ENCODE measurements at places on chromosomes 7 and 10.
A peak's percentile ranks its signal among the peaks of the same experiment; 100 is the strongest.

DNA sequence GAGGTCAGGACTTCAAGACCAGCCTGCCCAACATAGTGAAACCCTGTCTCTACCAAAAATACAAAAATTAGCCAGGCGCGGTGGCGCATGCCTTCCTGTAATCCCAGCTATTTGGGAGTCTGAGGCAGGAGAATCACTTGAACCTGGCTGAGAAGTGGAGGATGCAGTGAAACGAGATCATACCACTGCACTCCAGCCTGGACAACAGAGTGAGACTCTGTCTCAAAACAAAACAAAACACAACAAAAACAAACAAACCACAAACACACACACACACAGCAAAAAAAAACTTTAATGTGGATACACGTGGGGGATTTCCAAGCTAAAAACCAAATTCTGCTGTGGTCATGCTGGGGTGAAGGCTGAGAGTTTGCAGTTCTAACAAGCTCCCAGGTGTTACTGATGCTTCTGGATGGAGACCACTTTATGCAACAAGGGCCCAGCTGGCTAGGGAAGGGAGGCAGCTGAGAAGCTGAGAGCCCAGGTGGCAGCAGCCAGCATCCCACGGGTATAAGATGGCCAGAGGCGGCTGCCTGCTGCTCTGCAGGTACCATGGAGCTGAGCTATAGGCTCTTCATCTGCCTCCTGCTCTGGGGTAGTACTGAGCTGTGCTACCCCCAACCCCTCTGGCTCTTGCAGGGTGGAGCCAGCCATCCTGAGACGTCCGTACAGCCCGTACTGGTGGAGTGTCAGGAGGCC, at the start of gene ZP3:
Gene ZP3, plus strand, starts transcription at position 538 of the 699 bp plus-strand sequence. Its CDS starts 15 bp downstream, at position 553.
- DNase-seq, result no peak

DNA sequence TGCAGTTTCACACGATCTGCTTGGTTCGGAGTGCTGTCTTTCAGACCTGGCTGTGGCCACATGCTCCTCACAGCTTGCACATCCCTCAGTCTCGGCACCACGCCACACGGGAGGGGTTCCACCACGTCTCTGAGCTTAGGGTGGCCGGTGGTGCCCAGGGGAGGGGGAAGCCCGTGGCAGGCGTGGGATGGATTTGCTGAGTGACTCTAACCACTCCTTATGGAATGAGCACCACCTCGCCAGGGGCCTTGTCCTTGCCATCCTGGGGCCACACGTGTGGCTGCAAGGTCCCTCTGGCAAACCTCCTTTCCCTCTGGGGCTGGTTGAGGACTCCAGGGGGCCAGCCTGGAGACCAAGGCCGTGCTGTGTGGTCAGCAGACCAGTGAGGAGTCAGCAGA, 29.1 kb upstream of the FAM20C start:
- DNase-seq, result no peak

DNA sequence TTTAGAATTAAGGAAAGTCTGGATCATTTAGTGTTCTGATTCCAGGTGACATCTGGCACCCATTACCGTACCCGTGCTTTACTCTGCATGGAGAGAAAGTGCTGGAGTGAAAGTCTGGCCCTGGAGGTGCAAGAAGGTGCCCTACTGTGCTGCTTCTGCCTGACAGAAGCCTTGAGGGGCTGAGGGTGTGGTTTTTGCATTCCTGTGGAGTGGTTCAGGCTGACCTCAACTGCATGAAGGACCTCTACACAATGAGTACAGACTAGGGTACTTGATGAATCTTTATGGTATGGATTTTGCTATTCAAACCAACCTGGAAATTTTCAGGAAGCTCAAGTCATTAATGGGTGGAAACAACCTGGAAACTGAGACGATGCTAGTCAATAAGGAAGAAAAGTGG, 45.1 kb upstream of the GSAP start:
- no peak for DNase-seq

DNA sequence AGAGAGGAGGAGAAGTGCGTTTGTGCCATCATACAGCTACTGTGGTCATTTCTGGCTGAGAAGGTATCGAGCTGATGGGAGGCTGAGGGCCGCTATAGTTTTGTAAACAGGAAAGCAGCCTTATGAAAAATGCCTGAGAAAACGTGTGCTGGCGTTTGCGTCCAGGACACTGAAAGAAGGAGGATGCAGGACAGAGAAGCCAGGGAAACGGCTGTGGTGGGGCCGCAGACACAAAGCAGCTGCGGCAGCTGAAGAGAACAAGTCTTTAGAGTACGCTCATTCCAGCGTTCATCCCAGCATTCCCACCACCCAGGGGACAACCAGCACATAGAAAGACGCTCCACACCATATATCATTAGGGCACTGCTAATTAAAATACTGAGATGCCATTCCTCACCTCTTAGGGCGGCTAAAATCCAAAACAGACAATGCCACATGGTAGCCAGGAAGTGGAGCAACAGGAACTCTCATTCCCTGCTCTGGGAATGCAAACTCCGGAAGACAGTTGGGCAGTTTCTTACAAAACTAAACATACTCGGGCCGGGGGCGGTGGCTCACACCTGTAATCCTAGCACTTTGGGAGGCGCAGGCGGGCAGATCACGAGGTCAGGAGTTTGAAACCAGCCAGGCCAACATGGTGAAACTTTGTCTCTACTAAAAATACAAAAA, 18.4 kb downstream of the GNA12 start:
- no peak for DNase-seq

- no peak for DNase-seq
Observed at GRCh38 chr7:99876933-99877332, at the start of gene OR2AE1. Gene OR2AE1, minus strand, starts transcription at chr7:99877033. Its CDS starts 0 bp downstream, at chr7:99877033.

- DNase-seq, result no peak
Observed at GRCh38 chr7:16484453-16485158, 19.1 kb upstream of the SOSTDC1 start.

DNA sequence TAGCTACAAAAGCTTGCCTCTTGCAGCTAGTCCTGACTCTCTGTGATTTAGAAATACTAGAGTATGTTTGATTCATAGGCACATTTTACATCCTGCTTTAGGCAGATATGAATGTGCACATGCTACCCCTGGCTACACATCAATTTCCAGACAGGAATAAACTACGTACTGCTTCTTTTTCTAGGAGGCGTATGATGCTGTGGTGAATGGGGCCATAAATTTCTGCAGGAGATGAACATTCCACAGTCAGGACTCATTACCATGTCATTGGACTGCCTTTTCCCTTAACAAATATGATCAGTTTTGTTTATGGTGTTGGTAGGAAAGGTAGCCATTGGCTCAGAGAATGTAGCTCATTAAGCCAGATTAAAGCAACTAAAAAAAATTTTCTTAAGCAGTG, 50.1 kb upstream of the IFRD1 start:
- DNase-seq, result no peak

DNA sequence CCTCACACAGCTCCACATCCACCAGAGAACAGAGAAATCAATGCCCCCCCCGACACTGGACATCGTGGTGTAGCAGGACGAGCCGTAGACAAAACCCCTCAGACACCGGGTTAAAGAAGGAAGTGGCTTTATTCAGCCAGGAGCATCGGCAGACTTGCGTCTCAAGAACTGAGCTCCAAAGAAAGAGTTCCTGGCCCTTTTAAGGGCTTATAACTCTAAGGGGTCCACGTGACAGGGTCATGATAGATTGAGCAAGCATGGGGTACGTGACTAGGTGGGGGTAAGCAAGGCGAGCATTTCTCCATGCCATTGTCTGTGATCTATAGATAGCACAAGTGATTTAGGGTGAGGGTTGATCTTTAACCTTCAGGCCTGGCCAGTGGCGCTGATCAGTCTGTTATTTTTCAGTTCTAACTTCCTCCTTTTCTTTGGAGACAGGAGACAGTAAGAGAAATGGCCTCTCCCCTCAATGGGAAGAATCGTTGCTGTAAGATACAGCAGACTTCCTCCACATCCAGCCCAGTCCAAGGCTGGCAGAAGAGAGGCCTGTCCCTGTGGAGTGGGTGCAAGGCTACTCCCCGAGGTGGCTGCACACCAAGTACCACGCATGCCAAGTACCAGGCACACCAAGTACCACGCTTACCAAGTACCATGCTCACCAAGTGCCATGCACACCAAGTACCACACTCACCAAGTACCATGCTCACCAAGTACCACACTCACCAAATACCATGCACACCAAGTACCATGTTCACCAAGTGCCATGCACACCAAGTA, 19.5 kb upstream of the PPP2R2D start:
- no peak for DNase-seq

- DNase-seq, result no peak
Observed at GRCh38 chr7:101740981-101741725, 76.3 kb upstream of the CUX1 start.

- DNase-seq, result peak; percentile 48
Observed at GRCh38 chr7:24907311-24907886, 72.6 kb downstream of the OSBPL3 start.

DNA sequence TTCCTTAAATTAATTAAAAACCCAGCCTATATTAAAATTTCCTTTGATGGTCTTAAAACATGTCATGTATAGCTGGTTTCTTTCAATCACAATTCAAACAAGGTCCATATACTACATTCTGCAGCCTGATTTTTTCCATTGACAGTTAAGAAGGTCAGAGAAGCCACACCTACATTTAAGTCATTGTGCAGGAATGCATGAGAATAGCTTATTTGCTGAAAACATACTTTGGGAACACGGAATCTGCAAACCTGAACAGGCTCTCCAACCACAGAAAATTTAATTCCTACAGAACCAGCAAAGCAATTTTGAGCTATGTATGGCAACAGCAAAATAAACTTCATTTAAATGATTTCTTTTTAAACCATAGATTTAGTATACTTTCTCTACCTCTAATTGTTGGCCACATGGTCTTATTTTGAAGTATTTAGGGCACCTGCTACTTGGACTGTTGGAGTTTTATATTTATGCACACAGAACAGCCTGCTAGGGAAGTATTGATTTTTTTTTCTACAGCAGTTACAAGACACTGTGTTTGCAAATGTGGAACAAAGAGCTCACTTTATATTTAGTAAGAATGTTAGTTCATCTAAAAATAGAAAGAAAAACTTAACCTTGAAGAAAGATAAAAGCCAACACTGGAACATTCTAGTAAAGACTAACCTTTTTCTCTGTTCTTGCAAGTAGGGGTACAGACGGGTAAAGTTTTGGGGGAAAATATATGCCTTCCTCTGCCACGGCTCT, 240.9 kb upstream of the IMMP2L start:
- no peak for DNase-seq

- no peak for DNase-seq
Observed at GRCh38 chr10:118495499-118495898, 99.9 kb downstream of the PRLHR start.

GRCh38 chr7:141333459-141333858, 217.8 kb upstream of the AGK start:
- no peak for DNase-seq

DNA sequence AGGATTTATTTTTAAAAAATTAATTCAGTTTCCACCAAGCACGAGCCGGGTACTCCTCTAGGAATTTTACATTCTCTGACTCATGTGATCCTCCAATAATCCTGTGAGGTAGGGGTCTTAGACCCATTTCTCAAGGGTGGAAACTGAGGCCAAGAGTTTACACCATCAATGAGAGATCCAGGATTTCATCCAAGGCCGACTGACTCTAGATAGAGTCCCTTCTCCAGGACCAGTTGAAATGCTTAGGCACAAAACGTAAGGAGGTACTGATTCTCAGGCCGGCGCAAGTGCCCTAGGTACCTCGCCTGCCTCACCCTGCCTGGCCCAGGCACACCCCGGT, 95.7 kb upstream of the DUSP5 start:
- DNase-seq, result no peak

GRCh38 chr10:76554033-76554408, 1083.6 kb downstream of the KCNMA1 start:
- DNase-seq, result no peak

DNA sequence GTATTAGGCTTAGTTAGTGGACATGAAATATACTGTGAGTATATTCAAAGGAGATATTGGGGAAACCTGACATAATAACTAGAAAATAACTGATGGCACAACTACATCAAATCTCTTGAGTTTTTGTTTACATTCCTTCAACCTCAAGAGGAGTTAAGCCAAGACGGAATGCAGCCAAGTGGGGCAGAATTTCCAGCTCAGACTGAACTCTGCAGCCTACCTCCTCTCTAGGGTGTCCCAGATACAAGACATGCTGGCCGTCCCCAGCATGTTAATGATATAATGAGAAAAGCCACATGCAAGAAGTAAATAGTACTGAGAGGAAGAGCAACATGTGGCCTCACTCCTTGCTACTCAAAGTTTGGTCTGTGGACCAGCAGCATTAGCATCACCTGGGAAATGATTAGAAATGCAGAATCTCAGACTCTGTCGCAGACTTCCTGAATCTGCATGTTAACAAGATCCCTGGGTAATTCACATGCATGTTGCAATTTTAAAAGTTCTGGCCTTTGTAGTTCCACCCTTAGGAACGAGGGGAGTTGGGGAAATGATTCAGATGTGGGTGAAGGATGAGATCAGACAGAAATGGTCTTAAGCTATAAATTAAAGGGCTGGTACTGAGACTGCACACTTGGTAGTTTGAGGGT, 118.4 kb upstream of the CACUL1 start:
- no peak for DNase-seq

DNA sequence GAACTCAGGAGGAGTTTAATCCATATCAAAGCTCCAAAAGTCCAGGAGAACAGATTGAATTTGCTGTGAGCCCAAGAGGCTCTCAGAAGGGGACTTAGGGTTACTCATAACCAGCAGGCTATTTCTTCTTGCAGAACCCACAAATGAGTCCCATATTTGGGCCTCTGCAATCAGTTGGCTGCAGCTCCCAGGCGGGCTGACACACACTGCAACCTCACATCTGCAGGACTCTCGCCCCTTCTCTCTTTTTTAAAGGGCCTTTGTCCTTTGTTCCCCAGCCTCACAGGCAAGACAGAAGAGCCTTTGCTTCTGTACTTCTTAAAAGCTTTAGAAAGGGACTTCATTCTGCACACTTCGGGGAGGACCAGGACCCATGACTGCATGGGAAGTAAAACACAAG, 26.7 kb downstream of the CREB3L2 start:
- DNase-seq, result no peak

DNA sequence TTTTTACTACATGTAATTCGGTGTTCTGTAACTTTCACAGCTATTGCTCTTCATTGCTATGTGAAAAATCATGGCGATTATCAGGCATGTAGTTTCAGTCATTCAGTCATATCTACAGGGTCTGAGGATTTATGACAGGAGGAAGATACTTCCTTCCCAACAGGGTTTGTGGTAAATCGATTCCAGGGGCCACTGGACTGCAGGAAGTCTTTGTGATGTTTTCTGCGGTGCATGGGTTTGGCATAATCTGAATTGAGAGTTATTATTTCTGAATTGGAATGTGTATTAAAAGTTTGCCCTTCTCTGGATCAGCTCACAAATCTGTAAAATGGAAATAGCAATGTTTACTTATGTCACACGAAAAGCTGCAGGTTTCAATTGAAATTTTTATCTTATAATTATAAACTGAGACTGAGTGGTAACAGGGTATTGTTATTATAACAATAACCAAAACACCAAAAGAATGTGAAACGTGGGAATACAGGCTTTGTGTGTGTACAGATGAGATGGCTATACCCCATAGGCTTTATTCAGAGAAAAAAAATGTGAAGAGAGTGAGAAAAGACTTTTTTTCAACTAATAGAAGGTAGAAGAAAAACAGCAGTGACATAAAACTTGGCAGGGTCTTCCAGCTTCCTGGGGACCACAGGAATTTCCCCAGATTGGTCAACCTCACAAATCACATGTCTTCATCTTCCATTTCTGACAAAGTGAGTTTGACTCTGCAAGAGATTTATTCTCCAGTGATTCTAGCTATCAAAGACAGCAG, 307.7 kb upstream of the NFE2L3 start:
- DNase-seq, result no peak

- no peak for DNase-seq
Observed at GRCh38 chr7:34453150-34453549, 204.9 kb upstream of the NPSR1 start.

GRCh38 chr10:68271196-68271882, 39.4 kb upstream of the ATOH7 start:
- DNase-seq, result no peak

Measured in activated naive CD4-positive, alpha-beta T cell treated with anti-CD3 and anti-CD28 coated beads, Interleukin-2, amount 50 U/mL, for 72 hours (primary cell).